SK-MEL-5 (cell line): ENCODE measurements at places on chromosomes 2 and 18.
A peak's percentile ranks its signal among the peaks of the same experiment; 100 is the strongest.

DNA sequence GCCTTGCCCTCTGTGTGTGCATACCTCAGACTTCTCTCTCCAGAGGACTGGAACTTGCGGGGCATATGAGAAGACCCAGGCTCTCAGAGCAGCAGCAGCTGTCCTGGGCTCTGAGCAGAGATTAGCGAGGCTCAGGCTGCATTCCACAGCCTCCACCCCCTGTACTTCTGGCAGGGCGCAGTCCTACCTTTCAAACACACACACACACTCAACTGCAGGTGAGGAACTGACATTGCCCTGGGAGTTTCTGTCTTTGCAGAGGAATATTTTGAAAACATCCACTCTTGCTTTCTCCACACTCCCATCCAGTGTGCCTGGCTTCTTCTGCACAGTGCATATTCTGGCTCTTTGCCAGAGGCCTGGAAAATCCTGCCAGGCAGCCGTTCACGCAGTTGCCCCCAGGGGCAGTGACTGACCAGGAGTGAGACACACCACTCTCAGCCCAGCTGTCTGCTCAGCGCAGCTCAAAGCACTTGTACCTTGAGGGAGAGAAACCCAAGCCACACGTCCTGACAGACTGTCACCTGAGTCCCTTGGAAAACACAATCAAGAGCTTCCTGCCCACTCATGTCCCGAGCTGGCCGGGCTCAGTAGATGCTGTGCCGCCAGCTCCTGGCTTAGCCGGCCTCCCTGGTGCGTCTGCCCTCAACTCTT is 460.8 kb downstream of the RNF144A start:
- peak; percentile 33 for DNase-seq

DNA sequence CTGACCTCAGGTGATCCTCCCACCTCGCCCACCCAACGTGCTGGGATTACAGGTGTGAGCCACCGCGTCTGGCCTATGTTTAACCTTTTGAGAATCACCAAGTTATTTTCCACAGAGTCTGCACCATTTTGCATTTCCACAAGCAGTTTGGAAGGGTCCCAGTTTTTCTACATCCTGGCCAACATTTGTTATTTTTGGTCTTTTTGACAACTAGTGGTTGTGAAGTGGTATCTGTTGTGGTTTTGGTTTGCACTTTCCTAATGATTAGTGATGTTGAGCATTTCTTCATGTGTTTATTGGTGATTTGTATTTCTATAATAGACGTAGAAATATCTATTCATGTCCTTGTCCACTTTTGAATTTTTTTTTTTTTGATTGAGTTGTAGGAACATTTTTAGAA is 67.9 kb downstream of the BIRC6 start:
- DNase-seq = no peak

DNA sequence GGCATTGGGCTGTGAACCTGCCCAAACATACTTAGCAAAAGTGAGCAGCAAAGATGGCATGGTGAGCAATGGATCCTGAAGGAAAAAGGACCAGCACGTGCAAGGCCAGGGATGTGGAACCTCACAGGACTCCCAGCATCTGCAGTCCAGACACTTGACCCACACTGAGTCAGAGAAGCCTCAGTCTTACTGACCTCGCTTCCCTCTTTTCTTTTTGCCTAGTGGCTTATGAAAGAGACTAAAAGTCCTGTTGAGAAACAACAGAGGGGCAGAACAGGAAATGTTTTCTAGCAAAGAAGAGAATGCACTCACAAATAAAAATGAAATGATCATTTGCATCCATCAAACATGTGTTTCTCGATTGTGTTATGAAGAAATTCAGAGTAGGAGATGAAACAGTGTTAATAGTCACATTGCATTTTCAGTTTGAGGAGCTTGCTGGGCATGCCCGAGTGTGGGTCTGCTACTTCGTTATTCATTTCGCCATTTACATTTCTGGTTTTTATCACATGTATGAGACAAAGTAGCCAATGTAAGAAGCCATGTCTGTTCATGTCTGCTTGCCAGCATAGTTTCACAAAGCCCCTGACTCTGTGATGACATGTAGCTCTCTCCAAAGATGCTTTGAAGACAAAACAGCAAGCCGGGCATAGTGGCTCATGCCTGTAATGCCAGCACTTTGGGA is 118.4 kb downstream of the INO80D start:
- DNase-seq = no peak

- no peak for DNase-seq
Measured at GRCh38 chr2:50069454-50069853, 915.1 kb upstream of the FSHR start.

- no peak for DNase-seq
Measured at GRCh38 chr2:216498070-216498378, 620 bp upstream of the RPL37A start.

DNA sequence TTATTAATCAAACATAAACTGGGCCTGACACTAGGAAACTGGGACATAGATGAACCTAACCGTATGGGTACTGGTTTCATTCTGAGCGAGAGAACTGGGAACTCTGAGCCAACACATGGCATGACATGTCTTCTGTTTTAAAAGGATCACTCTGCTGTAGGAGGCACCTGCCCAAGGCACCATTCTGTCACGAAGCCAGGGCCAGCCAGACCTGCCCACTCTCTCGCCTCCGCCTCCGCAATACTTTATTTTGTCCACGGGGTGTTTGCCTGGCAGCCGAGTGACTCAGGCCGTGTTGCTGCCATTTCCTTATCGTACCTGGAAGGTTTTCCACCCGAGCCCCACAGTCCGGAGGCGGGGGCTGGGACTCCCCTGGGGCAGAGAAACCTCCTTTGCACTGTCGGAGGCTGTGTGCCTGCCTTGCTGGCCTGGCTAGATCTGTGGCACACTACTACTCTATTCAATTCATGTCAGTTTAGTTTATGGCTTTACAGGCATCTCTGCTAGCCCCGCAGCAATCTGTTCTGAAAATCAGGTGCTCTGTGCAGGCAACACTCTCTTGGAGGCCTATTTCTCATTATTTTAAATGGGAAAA is 120.4 kb upstream of the ACKR3 start:
- no peak for DNase-seq

- no peak for DNase-seq
Measured at GRCh38 chr18:22914633-22915032, 18.5 kb upstream of the RBBP8 start.

GRCh38 chr2:99911736-99912135 is 230.7 kb downstream of the AFF3 start:
- no peak for DNase-seq

- peak; percentile 11 for DNase-seq
Measured at GRCh38 chr2:69575926-69576325, 67.6 kb downstream of the AAK1 start.

- DNase-seq = no peak
Measured at GRCh38 chr2:8402222-8402621, 279.6 kb upstream of the ID2 start.

DNA sequence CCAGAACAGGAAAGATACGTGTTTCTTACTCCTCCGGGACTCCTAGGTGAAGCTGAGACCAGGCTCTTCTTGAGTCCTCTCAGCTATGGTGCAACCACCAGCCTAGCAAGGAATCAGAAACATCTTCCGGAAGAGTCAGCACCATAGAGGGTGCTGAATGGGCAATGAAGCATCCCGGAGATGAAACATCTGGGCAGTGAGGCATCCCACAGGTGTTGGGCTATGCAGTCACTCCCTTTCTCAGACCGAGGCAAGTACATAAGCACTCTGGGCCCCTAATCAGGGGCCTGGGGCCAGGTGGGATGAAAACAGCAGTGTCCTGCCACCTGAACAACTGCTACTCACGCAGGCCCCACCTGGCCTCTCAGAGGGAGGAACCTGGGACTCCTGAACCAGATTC is 1.4 kb upstream of the CAPN10 start:
- DNase-seq = no peak

DNA sequence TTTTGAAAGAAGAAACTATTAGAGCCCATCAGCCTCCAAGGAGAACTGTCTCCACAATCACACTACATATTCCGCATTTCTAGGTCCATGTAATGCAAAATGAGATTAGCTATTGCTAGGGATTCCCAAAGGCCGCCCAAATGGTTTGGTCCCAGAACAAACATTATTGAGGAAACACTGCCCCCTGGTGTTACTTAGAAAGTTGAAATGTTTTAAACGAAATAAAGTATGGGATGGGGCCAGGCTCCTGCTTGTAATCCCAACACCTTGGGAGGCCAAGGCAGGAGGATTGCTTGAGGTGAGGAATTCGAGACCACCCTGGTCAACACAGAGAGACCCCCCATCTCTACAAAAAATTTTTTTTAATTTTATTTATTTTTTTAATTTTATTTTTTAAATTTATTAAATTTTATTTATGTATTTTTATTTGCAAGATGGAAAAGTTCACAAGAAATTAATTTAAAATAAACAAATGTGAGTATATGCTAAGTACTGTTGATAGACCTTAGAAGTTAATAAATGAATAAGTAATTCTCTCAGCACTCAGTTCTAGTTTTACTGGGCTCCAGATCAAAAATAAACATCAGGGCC is 5.5 kb downstream of the NHEJ1 start:
- DNase-seq = peak; percentile 87

DNA sequence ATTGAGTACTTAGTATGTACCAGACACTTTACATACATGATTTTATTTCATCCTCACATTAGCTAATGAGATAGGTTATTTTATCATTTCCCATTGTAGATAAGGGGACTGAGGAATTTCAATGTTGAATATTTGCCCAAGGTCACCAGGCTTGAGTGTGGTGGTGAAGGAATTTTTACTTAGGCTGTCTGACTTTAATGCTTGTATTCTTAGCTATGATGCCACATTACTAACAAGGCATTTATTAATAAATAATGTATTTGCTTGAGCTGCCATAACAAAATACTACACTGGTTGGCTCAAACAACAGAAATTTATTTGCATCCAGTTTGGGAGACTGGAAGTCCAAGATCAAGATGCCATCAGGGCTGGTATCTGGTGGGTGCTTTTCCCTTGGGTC is 250.9 kb downstream of the GPD2 start:
- DNase-seq = no peak

- DNase-seq = peak; percentile 17
Measured at GRCh38 chr2:197798187-197798586, 6.2 kb upstream of the PLCL1 start.

DNA sequence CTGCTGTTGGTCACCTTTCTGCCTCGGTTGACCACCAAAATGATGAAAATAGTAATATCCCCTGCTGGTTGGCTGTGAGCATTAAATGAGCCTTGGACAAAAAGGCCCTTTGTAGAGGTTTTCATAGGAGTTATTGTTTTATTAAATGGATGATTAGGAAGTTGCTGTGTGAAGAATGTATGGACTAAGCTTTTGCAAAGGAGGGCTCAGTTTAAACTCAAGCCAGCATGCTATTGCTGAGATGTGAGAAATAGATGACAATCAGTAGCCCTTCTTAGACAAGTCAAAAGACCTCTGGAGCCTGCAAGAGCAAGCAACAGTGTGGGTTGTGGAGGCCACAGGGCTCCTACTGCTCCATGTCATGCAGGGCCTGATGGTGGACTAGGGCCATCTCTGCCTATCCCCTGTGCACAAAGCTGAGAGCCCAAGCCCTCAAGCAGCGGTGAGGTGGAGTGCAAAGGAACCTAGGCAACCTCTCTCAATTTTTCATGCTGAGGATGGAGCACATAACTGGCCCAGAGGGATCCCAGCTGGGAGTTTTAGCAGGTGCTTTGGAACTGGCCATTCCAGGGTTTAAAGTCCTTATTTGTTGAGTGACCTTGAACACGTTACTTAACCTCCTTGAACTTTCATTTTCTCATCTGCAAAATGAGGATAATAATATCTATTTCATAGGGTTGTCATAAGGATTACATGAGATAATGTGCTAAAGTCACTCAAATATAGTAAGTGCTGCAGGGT is 37.1 kb downstream of the FOSL2 start:
- DNase-seq = peak; percentile 61

DNA sequence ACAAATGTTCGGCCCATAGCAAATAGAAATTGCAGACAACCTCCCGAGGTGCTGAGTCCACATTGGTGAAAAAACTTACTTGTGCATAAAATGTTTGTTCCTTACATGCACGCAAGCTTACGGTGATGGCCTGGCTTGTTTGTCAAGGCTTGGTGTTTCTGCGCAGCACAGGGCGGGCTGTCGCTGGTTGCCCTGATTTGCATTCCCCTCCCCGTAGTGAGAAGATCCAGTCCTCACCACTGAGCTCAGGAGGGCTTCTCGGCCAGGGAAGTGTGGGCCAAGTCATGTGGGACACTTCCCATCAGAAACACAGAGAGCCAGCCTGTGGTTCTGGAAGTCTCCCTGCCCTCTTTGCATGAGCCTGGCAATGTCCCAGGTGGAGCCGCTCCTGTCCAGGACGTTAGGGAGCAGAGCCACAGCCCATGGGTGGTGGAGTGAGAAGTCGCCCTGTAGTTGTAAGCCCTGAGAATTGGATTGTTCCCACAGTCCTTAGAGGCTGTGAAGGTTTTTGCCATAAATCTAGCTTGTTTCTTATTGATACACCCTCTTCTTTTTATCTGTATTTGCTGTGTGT is 152.7 kb downstream of the TWIST2 start:
- DNase-seq = no peak

DNA sequence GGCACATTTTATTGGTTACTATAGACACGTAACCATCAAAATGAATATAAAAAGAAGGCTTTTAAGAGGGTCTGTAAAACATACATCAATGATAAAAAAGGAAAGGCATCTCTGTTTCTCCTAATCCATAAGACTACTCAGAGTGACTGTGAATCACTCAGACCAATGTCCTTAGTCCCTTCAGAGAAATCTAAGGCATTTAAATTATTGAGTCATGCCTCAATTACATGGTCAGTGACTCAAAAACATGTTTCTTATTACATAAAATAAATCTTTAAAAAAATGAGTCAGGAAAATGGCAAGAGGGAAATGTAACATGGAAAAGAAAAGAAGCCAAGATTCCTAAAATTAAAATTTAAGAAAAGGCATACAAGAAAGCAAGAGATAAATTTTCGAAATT is 146.6 kb downstream of the ERBB4 start:
- no peak for DNase-seq

GRCh38 chr2:66443186-66443978 is 8.5 kb downstream of the MEIS1 start:
- no peak for DNase-seq

DNA sequence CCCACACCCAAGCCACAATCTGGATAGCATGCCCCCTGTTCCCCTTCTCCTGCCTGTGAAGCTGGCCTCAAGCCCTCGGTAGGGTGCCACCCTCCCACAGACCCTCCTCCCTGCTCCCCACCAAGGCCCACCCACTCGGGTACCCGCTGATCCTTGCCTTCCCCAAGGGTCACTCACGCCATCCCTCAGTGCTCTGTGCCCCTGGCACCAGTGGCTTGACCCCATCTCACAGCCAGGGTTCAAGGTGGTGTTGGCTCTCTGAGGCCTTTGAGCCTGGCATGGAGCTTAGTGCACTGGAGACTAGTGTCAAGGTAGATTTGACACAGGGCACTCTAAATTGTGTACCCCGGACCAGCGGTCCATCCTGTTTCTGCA is 11.9 kb downstream of the ADRA2B start:
- no peak for DNase-seq

GRCh38 chr2:47737191-47737975 is 45.6 kb upstream of the MSH6 start:
- DNase-seq = no peak

DNA sequence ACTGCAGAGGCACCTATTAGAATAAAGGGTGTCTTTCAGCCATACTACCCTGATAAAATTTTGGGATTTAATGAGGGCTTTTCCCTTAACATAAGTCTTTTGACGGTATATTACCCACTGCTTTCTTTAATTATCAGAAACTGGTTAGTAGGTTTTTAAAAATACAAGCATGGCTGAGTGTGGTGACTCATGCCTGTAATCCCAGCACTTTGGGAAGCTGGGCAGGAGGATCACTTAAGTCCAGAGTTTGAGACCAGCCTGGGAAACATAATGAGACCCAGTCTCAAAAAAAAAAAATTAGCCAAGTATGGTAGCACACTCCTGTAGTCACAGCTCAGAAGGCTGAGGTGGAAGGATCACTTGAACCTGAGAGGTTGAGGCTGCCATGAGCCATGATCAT is 16.1 kb downstream of the CPSF3 start:
- no peak for DNase-seq

GRCh38 chr18:24227977-24228666 is 89.3 kb downstream of the CABYR start:
- DNase-seq = peak; percentile 7
